ENCODE measurements at places on chromosomes 11 and 22.

GRCh38 chr11:10902301-10903063 is 44.6 kb upstream of the ZBED5 start:
- DNase-seq: peak; percentile 3

- no peak for DNase-seq
Observed at GRCh38 chr22:23764899-23765881, 2.4 kb downstream of the C22orf15 start.

DNA sequence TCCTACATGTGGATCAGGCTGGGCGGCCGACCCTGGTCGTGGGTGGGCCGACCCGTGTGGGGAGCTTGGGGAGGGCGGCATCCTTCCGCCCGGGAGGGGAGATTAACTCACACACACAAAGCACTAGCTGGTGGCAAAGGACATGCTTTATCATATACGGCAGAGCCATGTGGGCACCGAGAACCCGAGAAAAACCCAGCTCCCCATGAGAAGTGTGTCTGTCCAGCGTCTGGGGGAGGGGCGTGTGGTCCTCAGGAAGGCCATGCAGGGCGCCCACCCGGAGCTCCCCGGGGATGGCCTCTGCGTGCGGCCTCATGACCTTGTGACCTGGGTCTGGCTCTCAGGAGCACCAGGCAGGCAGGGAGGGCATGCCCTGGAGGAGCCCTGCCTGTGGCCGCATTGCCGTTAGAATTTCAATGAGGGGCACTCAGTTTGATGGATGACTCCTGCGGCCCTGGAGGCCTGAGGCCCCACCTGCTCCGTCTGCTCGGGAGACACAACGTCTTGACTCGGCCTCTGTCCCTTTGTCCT is 39.4 kb upstream of the TOLLIP start:
- no peak for DNase-seq

- no peak for DNase-seq
Observed at GRCh38 chr11:58358969-58359368, at the start of gene OR5B17. Gene OR5B17 (minus strand): TSS chr11:58359069. CDS start chr11:58359069, 0 bp downstream.

DNA sequence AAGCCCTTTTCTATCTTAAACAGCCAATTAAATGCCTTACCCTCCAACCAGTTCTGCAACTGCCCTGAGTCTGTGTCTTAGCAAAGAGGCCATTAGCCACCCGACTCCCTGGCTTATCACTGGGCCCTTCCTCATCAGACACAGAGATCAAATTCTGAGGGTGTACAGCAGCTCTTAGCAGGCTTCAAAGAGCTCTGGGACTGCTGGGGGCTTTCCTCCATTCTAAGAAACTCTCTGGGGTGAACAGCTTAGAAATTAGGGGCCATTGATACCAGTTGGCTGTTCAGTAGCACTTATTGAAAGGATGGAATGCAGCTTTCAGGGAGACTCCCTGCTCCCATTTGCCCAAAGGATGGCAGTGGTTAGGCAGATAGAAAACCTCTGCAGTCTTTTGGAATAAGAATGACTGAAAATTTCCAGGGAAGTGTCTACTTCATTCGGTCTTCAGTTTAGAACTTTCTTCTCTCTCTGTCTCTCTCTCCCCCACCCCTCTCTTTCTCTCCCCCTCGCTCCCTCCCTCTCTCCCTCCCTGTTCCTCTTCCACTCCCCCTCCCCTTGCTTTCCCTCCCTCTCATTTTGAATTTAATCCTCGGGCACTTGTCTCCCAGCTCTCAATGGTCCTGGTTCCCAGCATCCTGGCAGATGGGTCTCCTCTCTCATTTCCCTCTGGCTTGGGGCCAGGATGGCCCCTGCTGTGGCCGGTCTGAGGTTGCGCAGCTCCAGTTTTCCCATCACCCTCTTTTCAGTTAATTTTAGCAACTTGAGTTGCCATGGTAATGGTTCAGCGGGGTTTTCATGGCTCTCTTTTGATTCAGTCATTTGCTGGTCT is 76.4 kb downstream of the COMMD9 start:
- peak; percentile 3 for DNase-seq

DNA sequence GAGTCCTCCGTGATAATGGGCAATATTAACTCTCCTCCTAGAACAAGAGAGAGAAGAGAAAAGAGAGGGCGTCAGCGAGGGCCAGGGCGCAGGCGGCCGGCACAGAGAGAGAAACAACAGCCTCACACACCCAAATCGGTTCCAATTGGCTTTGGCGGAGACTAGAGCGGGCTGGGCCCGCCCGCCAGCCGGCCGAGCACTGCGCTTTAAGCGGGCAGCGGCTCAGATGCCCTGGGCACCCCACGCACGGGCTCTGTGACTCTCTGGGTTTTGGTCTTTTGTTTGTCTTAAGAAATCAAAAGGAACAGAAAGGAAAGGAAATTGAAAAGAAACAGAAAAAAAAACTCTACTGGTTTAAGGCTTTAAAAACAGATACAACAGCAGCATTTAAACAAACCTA is 17.0 kb downstream of the SLC22A12 start:
- DNase-seq: no peak

GRCh38 chr11:19777039-19777376 is 64.4 kb downstream of the NAV2 start:
- peak; percentile 25 for DNase-seq

DNA sequence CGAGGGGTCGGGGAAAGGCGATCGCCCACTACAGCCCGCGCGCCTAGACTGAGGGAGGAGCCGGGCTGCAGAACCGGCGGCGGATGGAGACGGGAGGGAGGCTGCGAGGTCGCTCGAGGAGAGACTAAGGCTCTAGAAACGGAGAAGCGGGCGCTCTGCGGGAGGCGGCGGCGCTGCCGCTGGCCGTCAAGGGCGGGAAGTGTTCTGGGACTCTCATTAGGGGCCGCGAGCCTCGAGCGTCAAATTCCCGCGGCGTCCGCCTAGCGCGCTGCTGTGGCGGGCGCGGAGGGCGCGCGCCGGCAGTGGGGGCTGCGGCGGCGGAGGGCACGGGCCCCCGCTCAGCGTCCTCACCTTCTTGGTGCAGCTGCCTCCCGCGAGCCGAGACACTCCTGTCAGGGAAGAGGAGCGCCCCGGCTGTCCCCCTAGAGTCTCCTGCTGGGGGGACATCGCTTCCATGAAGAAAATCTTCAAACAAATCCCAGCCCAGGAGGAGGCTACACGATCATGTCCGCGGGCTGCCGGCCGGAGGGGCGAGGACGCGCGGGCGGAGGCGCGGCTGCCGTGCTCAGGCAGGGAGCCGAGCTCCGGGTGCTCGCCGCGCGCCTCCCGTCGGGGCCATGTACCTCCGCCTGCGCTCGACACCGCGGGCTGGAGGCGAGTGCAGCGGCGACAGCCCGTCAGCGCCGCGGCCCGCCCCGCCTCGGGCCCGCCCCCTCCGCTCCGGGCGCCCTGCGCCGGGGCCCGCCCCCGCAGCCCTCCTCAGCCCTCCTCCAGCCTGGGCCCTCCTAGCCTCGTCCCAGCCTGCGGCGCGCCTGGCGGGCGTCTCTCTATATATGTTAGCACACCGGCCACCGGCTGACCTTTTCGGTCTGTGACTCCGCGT is at the start of gene ARHGAP20:
TSS of gene ARHGAP20 (minus strand) at position 662 of the 883 bp plus-strand sequence. CDS start at position 456, 206 bp downstream.
- DNase-seq: peak; percentile 65

- no peak for DNase-seq
Observed at GRCh38 chr11:40537734-40538133, 921.7 kb downstream of the LRRC4C start.

GRCh38 chr11:56808326-56808725 is 59.8 kb upstream of the OR9G4 start:
- DNase-seq: no peak

DNA sequence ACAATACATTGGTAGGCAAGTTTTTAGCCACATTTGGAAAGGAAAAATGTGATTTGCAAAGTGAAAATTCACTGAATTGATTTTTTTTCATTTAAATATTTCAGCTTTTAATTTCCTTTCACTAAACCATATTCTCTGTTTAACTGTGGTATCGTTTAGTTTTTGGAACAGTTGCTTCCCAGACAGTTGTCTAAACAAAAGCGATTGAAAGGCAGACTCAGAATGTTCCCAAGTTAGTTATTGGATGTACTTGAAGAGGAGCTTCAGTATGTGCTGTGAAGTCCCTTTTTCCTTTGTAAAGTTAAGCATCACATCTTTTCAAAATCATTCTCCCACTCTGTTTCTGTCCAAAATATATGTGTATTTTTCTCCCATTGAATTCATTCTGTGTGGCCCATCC is 623.4 kb upstream of the LUZP2 start:
- no peak for DNase-seq

- no peak for DNase-seq
Observed at GRCh38 chr22:47367107-47367690, 604.7 kb downstream of the TBC1D22A start.

GRCh38 chr11:79594834-79595233 is 154.0 kb upstream of the TENM4 start:
- no peak for DNase-seq
